ENCODE measurements at places on chromosomes 16 and 17. TPM values are rescaled to one million over a fixed set of nuclear protein-coding genes. Genes with fewer than 3 reads are reported as not detected.

- no peaks in the 10 kb centered on the region for H3K27me3 ChIP-seq
- DNase-seq, result no peak
- H3K4me1 ChIP-seq, result peaks cover 11% of the 10 kb centered on the region
- H3K36me3 ChIP-seq, result no peaks in the 10 kb centered on the region
- H3K4me3 ChIP-seq, result no peak overlapping the region
Measured at GRCh38 chr16:19089410-19089955, 22.1 kb downstream of the COQ7 start.

- H3K36me3 ChIP-seq, result peaks cover 75% of the 10 kb centered on the region
- H3K4me1 ChIP-seq, result no peaks in the 10 kb centered on the region
- H3K27ac ChIP-seq, result no peak overlapping the region
- peak; percentile 62 for DNase-seq
Measured at GRCh38 chr17:44865231-44865660, 17.6 kb downstream of the HIGD1B start.

DNA sequence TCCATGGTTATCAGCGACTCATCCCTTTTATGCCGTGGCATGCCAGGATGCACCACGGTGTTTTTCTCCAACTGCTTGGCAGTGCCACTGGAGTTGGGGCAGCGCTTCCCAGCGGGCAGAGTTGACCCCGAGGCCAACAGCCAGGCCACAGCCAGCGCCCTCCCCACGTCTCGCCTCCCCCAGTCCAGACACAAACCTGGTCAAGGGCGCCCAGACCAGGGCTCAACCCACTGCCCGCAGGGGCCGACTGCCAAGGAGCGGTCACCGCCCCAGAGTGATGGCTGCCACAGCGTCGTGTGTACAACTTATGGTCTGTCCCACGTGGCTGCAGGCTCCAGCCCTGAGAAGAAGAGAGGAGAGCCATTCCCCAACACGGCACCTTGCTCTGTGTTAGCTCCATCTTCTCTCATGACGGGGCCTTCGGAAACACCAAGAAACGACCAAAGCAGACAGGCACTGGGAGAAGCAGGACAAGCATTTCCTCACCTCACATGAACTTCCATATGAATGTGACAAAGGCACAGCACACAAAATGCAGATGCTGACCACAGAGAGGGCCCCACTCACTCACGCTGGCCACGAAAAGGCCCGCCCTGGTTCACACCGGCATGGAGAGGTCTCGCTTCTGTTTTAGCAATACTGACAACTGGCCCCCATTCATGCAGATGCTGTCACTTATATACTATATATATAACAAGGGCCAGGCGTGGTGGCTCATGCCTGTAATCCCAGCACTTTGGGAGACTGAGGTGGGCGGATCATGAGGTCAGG lies 27.0 kb downstream of the AXIN1 start:
- no peaks in the 10 kb centered on the region for H3K27me3 ChIP-seq
- no peak for DNase-seq
- H3K36me3 ChIP-seq, result peaks cover 5% of the 10 kb centered on the region
- H3K27ac ChIP-seq, result peak overlapping the region; percentile 52
- H3K4me1 ChIP-seq, result peaks cover 72% of the 10 kb centered on the region

DNA sequence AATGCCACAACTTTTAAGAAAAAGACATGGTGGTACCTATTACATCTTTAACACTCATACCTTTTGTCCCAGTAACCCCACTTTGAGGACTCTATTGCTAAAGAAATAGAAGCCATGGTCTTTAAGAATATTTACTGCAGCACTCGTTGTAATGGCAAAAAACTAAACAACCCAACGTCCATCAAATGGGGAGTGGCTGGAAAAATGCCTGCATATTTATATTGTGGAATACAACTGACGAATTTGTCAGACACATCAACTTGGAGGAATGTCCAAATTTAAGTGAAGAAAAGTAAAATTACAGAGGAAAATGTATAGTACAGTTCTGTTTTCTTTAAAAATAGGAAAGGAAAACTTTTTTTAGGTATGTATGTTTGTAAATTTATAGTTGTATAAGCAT lies 47.8 kb downstream of the STX8 start:
- no peaks in the 10 kb centered on the region for H3K36me3 ChIP-seq
- H3K4me1 ChIP-seq, result no peaks in the 10 kb centered on the region
- H3K27ac ChIP-seq, result no peak overlapping the region
- no peak for DNase-seq
- no peak overlapping the region for H3K4me3 ChIP-seq
- H3K27me3 ChIP-seq, result no peaks in the 10 kb centered on the region

DNA sequence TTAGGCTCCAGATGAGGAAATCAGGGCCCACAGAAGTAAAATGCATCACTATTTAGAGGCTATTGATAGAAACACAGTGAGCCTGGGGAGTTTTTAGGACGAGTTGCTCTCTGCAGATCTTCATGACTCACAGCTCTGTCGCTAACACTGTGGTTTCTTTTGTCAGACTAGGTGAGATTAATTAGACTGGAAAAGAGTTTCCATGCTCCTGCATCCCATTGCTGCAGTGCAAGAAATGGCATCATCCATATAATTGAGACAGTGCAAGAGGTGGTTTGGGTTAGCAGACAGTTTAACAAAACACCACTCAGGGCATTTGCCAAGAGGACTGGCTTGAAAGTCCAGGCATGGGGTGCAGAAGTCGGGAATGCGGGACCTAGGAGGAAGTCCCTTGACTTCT lies 198.8 kb upstream of the CACNG5 start:
- H3K4me1 ChIP-seq, result peaks cover 21% of the 10 kb centered on the region
- no peak for DNase-seq
- H3K36me3 ChIP-seq, result no peaks in the 10 kb centered on the region

- H3K27me3 ChIP-seq, result no peaks in the 10 kb centered on the region
- no peak overlapping the region for H3K27ac ChIP-seq
- H3K36me3 ChIP-seq, result no peaks in the 10 kb centered on the region
- H3K4me3 ChIP-seq, result no peak overlapping the region
- no peaks in the 10 kb centered on the region for H3K4me1 ChIP-seq
Measured at GRCh38 chr16:70593544-70593943, 52.8 kb upstream of the IL34 start.

DNA sequence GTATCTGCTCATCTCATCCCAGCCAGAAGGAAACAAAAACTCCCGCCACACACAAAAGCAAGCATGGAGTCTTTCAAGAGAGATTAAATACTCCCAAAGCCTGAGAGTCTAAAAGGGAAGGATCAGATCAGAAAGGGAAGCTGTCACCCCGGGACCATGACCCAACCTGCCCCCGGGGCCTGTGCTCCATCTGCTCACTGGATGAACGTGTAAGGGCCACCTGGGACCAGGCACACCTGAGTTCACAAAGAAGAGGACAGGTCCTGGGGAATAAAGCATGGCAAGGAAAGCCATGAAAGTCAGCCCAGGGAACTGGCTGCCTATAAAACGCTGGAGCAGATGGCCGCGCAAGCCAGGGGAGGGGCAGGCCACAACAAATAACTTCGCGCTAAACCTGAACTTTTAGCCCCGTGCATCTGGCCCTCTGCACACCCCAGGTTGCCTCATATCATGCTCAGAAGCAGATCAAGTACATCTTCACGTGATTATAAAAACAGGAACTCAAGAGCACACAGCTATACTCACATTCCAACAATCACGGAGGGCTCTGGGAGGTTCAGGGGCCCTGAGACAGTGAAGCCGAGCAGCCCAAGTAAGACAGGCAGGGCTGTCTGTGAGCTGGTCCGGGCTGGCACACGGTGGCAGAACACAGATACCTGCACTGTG lies 3.4 kb downstream of the TMEM11 start:
- H3K27me3 ChIP-seq, result no peaks in the 10 kb centered on the region
- no peak overlapping the region for H3K27ac ChIP-seq
- H3K4me1 ChIP-seq, result peaks cover 39% of the 10 kb centered on the region
- no peak overlapping the region for H3K4me3 ChIP-seq

DNA sequence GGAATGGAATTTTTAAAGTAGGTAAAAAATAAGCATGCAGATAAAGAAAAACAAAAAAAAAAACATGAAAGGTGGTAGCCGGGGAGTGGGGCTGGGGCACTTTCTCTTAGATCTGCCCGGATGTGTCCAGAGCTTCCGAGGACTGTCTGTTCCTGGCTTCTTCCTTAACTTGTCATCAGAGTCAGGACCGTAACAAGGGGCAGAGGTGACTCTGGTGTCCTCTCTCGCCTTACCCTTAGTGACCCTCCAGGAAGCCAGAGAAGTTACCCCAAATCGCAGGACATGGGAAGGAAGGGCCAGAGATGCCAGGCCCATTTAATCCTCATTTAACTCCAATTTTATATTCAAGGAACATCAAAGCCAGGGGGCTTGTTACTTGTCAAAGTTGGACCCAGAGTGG lies 115.5 kb downstream of the ABCC6 start:
- H3K4me1 ChIP-seq, result no peaks in the 10 kb centered on the region
- H3K27ac ChIP-seq, result no peak overlapping the region
- no peak overlapping the region for H3K4me3 ChIP-seq
- H3K36me3 ChIP-seq, result peaks cover 38% of the 10 kb centered on the region
- no peaks in the 10 kb centered on the region for H3K27me3 ChIP-seq

- H3K36me3 ChIP-seq, result no peaks in the 10 kb centered on the region
- H3K27me3 ChIP-seq, result no peaks in the 10 kb centered on the region
- no peaks in the 10 kb centered on the region for H3K4me1 ChIP-seq
- DNase-seq, result no peak
- no peak overlapping the region for H3K4me3 ChIP-seq
- no peak overlapping the region for H3K27ac ChIP-seq
Measured at GRCh38 chr17:66841328-66841727, 6.4 kb downstream of the CACNG5 start.

DNA sequence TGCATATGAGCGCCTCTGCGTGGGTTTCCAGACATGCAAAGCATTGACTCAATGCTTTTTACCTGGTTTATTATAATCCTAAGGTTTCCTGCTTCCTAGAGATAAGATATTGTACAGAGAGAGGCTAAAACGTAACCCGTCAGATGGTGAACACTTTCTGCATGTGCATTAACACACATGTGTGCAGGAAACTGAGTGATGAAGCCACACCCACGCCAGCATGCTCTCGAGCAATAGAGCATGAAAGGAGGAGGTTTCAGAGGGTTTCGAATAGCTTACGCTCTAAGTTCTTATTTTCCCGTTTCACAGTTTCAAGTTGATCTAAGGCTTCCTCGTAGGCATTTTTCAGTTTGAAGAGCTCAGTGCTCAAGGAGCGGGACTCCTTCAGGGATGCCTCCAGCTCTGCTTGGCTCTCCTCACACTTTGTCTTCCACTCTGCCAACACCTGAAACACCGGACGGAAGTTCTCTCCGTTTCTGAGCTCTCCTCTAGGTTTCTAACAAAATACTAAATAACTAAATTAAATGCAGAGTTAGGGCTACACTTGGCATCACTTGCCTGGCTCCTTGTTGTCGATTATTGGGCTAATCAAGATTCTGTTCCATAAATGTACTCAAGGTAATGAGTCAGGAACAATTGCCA lies 23.2 kb downstream of the MYH3 start:
- H3K36me3 ChIP-seq, result no peaks in the 10 kb centered on the region
- H3K27me3 ChIP-seq, result no peaks in the 10 kb centered on the region
- DNase-seq, result no peak
- no peak overlapping the region for H3K4me3 ChIP-seq
- H3K27ac ChIP-seq, result no peak overlapping the region

- H3K27ac ChIP-seq, result no peak overlapping the region
- no peaks in the 10 kb centered on the region for H3K27me3 ChIP-seq
- no peak overlapping the region for H3K4me3 ChIP-seq
- H3K4me1 ChIP-seq, result peaks cover 14% of the 10 kb centered on the region
- no peaks in the 10 kb centered on the region for H3K36me3 ChIP-seq
Measured at GRCh38 chr16:11640987-11641817, 27.1 kb upstream of the SNN start.

- no peak for DNase-seq
- H3K27me3 ChIP-seq, result no peaks in the 10 kb centered on the region
- peaks cover 47% of the 10 kb centered on the region for H3K36me3 ChIP-seq
- H3K4me1 ChIP-seq, result peaks cover 59% of the 10 kb centered on the region
Measured at GRCh38 chr17:8900626-8901585, 33.4 kb upstream of the PIK3R6 start.

GRCh38 chr17:40151414-40151963 lies 11.2 kb downstream of the CASC3 start:
- no peak overlapping the region for H3K4me3 ChIP-seq
- H3K4me1 ChIP-seq, result peaks cover 31% of the 10 kb centered on the region
- H3K36me3 ChIP-seq, result peaks cover 38% of the 10 kb centered on the region
- DNase-seq, result no peak

GRCh38 chr16:88005968-88006367 lies 54.7 kb downstream of the BANP start:
- DNase-seq, result no peak
- no peak overlapping the region for H3K27ac ChIP-seq
- H3K36me3 ChIP-seq, result peaks cover 25% of the 10 kb centered on the region
- H3K4me3 ChIP-seq, result no peak overlapping the region

DNA sequence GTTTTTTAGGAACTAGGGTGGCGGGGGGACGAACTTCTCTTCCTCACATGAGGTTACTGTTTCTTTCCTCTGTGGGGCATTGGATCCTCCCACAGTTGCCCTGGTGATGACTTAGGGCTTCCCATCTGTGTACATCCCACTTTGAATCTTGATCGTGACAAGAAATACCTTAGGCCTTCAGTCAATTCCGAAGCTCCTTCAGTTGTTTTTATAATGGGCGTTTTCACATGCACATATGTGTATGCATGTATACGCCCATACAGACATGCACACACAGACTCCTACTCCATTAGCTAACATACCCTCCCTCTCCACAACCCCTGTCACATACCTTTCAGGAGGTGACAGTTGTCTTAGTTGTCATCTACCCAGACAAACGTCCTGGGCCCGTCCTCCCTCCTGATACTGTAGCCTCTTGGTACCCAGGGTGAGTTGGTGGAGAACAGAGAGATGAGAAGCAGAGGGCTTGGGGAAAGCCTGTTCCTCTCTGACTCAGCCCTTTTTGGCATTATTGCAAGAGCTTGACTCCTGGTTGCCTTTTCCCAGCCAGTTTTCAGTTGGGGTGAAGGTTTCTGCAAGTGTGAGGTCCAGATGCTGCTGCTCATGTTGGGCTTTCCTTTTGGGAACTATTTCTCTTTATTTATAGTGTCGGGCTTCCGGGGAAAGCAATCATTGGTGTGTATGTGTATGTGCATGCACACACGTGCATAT lies 2.2 kb upstream of the AOC2 start:
- H3K27me3 ChIP-seq, result no peaks in the 10 kb centered on the region
- H3K4me3 ChIP-seq, result no peak overlapping the region
- no peak overlapping the region for H3K27ac ChIP-seq
- DNase-seq, result no peak

GRCh38 chr16:86569701-86570447 lies 3.2 kb downstream of the FOXC2 start:
- peaks cover 25% of the 10 kb centered on the region for H3K27me3 ChIP-seq
- H3K4me1 ChIP-seq, result peaks cover 6% of the 10 kb centered on the region
- no peak overlapping the region for H3K27ac ChIP-seq
- no peaks in the 10 kb centered on the region for H3K36me3 ChIP-seq
- H3K4me3 ChIP-seq, result no peak overlapping the region

- no peak overlapping the region for H3K4me3 ChIP-seq
- H3K27ac ChIP-seq, result no peak overlapping the region
- no peaks in the 10 kb centered on the region for H3K4me1 ChIP-seq
Measured at GRCh38 chr16:54342966-54343365, 56.4 kb upstream of the IRX3 start.

GRCh38 chr17:50059759-50060273 lies 3.9 kb downstream of the ITGA3 start:
- H3K4me3 ChIP-seq, result no peak overlapping the region
- no peak overlapping the region for H3K27ac ChIP-seq
- peaks cover 12% of the 10 kb centered on the region for H3K4me1 ChIP-seq
- no peaks in the 10 kb centered on the region for H3K36me3 ChIP-seq

The SEPTIN12 gene
- not detected for total RNA-seq
